ENCODE measurements at places on chromosomes 13 and 19. TPM values are rescaled to one million over a fixed set of nuclear protein-coding genes. Genes with fewer than 3 reads are reported as not detected.

Gene WIZ
- 39.5 TPM for polyA plus RNA-seq

Gene PRR36
- polyA plus RNA-seq: 0.48 TPM

Gene SULT2A1
- not detected for polyA plus RNA-seq

- no peak for DNase-seq
Measured at GRCh38 chr13:44197791-44198770, 175.5 kb upstream of the SERP2 start.

DNA sequence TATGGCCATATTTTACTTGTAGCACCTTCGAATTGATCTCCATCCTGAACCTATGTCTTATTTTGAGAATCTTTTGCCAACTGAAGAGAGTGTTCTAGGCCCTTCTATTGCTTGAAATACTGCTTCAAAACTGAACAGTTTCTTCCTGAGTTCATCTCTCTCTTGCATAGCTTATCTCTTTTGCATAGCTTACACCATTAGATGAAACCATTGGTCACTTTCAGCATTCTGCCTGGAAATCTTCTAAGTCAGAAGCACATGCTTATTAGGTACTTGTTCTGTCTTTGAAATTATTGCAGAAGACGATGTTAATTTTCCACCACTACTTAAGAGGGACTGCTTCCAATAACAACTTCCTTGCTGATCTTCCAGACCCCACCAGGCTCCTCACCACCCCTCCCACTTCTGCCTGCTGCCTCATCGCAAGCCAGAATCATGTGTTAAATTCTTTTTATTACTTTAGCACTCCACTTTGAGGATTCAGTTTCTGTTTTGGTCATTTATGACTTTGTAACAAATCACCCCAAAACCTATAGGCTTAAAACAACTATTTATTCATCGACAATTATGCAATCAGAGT lies 122.4 kb upstream of the MAB21L1 start:
- no peak for DNase-seq

DNA sequence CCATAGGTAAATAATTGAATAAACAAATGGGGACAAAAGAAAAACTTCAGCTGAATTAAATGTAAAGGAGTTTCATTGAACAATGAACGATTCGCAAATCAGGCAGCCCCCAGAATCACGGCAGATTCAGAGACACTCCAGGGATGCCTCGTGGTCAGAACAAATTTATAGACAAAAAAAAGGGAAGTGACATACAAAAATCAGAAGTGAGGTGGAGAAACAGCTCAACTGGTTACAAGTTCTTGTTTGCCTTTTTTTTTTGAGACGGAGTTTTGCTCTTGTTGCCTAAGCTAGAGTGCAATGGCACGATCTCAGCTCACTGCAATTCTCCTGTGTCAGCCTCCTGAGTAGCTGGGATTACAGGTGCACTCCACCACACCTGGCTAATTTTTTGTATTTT lies 5.7 kb downstream of the ZNF566 start:
- DNase-seq: no peak

DNA sequence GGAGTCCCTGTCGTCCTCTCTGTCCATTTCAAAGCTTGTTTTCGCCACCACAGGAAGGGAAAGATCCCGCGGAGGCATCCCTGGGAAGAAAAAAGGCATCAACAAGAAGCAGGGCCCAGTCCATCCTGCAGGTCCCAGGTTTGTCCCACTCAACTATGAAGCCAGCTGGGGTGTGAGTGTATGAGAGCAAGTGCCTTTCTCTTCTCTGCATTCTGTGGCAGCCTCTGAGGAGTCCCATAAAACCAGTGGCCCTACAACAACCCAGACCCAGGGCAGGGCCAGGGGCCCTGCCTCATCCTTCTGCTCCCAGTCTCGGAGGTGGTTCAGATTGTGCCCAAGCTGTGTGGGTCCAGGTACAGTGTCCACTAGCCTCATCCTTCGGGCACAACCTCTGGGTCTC lies 18.9 kb downstream of the PEG3 start:
- no peak for DNase-seq

GRCh38 chr19:51742789-51743188 lies 8.9 kb downstream of the FPR1 start:
- no peak for DNase-seq

DNA sequence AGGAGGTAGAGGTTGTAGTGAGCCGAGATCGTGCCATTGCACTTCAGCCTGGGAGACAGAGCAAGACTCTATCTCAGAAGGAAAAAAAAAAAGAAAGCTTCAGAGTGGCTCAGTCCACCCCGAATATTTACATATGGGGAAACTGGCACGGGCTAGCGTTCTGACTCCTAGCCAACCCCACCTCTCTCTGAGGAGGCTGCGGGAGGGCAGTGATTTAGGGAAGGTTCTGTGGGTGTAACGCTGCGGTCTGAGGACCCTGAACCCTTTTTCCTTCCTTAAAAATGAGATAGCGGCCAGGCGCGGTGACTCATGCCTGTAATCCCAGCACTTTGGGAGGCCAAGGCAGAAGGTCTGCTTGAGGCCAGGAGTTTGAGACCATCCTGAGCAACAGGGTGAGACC lies 5.0 kb downstream of the LRRC25 start:
- no peak for DNase-seq

GRCh38 chr13:77874406-77874805 lies 44.2 kb downstream of the EDNRB start:
- no peak for DNase-seq

Gene ZNF420
- polyA plus RNA-seq: 13.5 TPM

GRCh38 chr13:22060187-22060586 lies 389.3 kb downstream of the FGF9 start:
- no peak for DNase-seq

DNA sequence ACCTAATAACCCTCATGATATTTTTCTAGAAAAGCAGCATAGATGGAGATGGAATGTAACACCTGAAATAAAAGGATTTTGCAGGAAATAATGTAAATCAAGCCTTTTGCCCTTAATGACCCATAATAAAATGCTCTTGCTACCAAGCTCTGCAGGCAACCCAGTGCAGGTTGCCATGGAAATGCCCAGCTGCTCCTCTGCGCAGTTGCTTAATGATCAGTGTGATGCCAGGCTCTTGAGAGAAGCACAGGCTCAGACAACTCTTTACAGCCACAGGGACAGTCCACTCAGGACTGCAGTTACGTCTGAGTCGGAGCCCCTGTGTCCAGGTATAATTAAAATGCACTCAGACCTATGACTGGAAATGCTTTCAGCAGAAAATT lies 165.5 kb downstream of the LACC1 start:
- DNase-seq: no peak

DNA sequence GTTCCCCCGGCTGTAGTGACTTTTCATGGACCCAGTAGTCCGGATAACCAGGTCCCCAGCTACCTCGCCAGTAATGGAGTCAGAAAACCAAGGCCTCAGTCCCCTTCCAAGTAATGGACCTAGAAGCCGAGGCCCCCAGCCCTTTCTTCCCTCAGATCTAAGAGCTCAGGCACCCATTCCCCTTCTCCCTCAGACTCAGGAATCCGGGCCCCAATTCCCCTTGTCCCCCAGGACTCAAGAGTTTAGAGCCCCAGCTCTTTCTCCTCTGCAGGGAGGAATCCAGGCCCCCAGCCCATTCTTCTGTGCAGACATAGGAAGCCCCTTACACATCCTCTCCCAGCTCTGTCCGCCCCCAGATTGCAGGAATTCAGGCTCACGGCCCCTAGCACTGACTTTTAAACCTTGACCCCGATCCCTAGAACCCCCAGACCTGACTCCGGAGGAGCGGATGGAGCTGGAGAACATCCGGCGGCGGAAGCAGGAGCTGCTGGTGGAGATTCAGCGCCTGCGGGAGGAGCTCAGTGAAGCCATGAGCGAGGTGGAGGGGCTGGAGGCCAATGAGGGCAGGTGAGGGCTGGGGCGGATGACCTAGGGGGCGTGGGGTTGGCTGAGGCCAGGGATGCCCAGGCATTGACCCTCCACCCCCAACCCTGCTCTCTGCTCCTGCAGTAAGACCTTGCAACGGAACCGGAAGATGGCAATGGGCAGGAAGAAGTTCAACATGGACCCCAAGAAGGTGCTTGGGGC lies 938 bp downstream of the CYTH2 start:
- DNase-seq: no peak

GRCh38 chr13:95571941-95572340 lies 19.4 kb downstream of the CLDN10 start:
- no peak for DNase-seq
